ENCODE measurements at places on chromosomes 3 and 15. TPM values are rescaled to one million over a fixed set of nuclear protein-coding genes. Genes with fewer than 3 reads are reported as not detected.

Gene GOLGA8F
- total RNA-seq = not detected

Gene MOBP
- total RNA-seq = not detected

Gene GOLGA8G
- total RNA-seq = not detected

Gene SSUH2
- total RNA-seq = not detected

Gene SLC51B
- not detected for total RNA-seq

Gene NECTIN3
- 65.7 TPM for total RNA-seq

Gene ERC2
- not detected for total RNA-seq

Gene MYEF2
- total RNA-seq = 2.6 TPM

Gene SLC22A13
- not detected for total RNA-seq

Gene SLTM
- total RNA-seq = 23.7 TPM

Gene WDR76
- 23.6 TPM for total RNA-seq

Gene NPAP1
- not detected for total RNA-seq

Gene SUSD5
- 0.58 TPM for total RNA-seq

Gene MST1
- 3.7 TPM for total RNA-seq

Gene GOLGA8T
- total RNA-seq = not detected

Gene EIF4A2
- total RNA-seq = 273 TPM

Gene LZTFL1
- 18.6 TPM for total RNA-seq

Gene CTXN2
- total RNA-seq = not detected

Gene RFTN1
- 36.5 TPM for total RNA-seq

Gene CHST13
- total RNA-seq = not detected

Gene RBSN
- 10.1 TPM for total RNA-seq

All from myometrial cell (primary cell).